ENCODE measurements at places on chromosomes 1 and 21.

GRCh38 chr1:225731491-225731890, 46.1 kb upstream of the SRP9 start:
- no peak for DNase-seq

- no peak for DNase-seq
Measured at GRCh38 chr1:169326956-169327268, 40.7 kb downstream of the NME7 start.

DNA sequence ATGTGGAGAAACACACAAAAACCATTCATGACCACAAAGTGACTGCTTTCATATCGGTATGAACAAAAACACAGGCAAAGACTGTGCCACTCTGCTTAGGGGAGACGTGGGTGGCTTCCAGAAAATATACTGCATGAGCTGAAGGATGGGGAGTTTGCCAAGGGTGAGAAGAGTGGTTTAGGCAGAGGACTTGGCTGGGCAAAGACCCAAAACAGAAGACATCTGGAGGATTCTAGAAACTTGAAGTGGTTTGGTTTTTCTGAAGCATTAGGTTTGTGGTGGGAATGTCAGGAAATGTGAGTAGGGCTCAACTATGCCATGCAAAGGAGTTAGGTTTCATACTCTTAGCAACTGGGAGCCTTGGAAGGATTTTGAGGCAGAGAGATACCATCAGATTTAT, 26.6 kb upstream of the DNM3 start:
- no peak for DNase-seq

GRCh38 chr1:206883160-206883559, 14.1 kb upstream of the IL24 start:
- no peak for DNase-seq

DNA sequence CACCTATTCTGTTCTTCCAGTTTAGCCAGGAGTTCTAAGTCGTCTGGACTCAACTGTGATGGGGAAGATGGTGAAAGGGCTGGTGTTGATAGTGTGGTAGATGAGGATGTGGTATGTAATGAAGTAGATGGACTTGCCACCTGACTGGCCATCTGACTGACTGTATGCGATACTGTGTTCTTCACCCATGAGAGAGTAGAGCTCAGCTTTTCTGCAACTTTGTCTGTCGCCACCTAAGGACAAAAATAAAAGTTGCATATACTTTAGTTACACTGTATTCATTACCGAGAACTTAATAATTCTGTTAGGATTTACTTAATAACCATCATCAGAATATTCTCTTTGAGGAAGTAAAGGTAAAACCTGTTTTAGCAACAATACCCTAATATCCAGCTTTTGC, 48.5 kb downstream of the EVI5 start:
- no peak for DNase-seq

- no peak for DNase-seq
Measured at GRCh38 chr1:91334856-91335255, 69.8 kb downstream of the HFM1 start.

- DNase-seq, result no peak
Measured at GRCh38 chr1:193256019-193256418, 69.6 kb upstream of the B3GALT2 start.

DNA sequence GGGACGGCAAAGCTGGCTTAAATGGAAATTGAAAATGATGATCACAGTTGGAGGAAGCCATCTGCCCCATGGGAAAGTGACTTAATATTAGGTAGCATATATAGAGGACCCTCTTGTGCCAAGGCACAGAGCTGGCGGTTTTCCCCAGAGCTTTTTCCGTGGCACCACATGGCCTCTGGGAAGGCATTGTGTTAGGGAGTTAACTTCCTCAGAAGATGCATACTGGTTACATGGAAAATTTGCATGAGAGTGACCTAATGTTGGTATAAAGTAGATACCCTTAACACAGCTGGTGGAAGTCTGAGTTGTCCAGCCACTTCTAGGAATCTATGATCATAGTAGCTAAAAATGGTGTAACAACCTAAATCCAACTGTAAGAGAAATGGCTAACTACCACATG, 27.3 kb downstream of the CAP1 start:
- no peak for DNase-seq

DNA sequence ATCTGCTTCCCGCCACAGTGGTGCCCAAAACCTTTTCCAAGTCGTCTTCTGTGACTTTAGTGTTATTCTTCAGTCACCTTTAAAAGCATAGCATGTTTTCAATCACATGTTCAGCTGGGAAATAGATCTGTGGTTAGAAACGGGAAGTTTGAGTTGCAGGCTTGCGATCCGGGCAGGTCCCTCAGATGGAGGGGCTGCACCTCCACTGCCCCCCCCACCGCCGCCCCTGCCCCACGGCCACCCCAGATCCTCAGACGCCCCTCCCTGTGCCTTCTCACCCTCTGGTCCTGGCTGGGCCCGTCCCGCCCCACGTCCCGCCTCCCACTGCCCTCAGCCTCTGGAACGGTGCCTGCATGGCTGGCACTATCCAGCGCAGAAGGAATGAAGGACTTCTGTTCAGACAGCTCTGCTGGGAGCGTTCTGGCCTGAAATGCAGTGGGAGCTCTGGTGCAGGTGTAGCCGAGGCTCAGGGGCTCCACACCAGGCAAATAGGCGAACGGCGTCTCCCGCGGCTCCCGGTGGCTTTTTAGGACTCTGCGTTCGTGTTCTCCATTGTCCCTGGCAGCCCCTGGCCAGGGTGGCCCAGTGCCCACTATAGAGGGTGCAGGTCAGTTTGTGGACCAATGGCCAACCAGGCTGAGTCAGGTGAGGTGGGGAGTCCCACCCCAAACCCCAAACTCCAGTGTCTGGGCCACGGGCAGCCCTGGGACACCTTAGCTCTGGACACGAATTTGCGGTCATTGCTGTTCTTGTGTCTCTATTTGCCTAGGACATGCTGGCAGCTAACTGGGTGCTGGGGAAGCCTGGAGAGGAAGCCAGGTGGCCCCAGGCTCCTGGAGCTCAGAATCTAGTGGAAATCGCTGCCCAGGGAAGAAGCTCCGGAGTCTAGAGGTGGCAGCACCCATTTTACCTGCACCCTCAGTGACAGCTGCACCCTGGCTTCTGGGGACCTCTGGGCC, 67.1 kb downstream of the FAAP20 start:
- DNase-seq, result no peak

GRCh38 chr1:156270314-156270713, 12.3 kb downstream of the SMG5 start:
- DNase-seq, result no peak

DNA sequence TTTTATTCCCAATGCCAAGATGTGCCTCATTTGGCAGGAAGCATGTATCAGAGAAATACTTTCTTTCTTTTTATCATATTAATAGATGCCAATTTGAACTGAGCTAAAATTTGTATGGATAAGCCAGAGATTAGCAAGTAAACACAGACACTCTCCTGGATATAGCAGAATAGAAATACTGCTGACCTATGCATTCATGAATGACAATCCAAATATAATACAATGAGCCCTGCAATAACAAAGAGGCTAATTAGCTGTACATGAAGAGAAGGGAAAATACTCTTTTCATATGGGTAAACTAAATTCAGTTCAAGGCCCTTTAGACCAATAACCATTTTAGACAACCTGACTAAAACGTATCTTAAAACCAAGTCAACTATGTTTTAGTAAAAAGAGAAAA, 388.1 kb upstream of the NR5A2 start:
- no peak for DNase-seq

GRCh38 chr1:156258859-156259258, 11.0 kb upstream of the PAQR6 start:
- no peak for DNase-seq

- no peak for DNase-seq
Measured at GRCh38 chr1:99560207-99561040, 85.5 kb upstream of the PALMD start.

GRCh38 chr1:229326601-229327000, 16.2 kb downstream of the CCSAP start:
- no peak for DNase-seq

GRCh38 chr1:156113282-156113950, 1.1 kb upstream of the LMNA start:
- DNase-seq, result no peak

DNA sequence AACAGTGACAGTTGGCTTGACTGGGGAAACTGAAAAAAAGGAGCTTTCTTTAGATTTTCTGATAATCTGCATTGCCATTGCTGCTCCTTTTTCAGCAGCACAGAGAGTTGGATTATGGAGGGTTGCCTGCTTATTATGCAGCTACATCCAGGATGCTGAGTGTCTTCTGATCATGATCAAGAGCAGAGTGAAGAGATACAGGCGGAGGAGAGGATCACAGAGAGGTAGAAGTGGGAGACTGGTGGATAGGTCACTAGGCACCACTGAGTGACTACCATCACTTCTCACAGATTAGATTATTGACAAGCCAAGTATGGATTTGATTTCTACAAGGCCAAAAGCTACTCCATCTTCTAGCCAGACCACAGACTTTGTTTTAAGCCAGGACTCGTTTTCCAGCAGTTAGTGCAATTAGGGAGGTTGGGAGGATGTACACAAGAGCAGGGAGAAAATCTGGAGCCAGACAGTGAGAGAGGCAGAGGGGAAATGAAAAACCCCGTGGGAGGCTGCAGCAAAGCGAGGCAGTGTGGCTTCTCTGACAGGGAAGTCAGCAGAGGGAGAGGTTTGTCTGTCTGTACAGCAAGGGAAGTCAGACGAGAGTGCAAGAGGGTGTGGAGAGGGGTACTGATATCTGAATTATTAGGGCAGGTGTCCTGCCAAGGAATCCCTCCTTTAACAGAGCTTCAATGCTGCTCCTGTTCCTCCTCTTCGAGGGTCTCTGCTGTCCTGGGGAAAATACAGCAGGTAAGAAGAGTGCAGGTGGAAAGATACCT, at the start of gene CD1E:
Gene CD1E (plus strand): TSS at position 592 of the 773 bp plus-strand sequence. CDS start 95 bp downstream, at position 687.
- no peak for DNase-seq

DNA sequence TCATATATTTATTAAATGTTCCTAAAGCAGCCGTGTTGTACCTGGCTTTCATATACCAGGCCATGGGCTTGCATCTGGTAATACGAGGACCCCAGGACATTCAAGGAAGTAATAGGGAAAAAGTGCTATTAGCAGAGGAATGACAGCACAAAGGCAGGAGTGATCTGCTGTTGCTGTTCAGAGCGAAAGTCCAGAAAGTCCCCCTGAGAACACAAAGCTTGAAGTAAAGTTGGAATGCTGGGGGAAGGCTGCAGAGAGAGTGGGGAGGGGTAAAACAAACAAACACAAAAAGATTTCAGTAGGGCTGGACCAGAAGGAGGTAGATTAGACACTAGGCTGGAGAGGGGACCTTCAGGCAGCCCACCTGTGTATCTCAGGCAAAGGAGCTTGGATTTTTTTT, 94.6 kb upstream of the C8B start:
- no peak for DNase-seq

DNA sequence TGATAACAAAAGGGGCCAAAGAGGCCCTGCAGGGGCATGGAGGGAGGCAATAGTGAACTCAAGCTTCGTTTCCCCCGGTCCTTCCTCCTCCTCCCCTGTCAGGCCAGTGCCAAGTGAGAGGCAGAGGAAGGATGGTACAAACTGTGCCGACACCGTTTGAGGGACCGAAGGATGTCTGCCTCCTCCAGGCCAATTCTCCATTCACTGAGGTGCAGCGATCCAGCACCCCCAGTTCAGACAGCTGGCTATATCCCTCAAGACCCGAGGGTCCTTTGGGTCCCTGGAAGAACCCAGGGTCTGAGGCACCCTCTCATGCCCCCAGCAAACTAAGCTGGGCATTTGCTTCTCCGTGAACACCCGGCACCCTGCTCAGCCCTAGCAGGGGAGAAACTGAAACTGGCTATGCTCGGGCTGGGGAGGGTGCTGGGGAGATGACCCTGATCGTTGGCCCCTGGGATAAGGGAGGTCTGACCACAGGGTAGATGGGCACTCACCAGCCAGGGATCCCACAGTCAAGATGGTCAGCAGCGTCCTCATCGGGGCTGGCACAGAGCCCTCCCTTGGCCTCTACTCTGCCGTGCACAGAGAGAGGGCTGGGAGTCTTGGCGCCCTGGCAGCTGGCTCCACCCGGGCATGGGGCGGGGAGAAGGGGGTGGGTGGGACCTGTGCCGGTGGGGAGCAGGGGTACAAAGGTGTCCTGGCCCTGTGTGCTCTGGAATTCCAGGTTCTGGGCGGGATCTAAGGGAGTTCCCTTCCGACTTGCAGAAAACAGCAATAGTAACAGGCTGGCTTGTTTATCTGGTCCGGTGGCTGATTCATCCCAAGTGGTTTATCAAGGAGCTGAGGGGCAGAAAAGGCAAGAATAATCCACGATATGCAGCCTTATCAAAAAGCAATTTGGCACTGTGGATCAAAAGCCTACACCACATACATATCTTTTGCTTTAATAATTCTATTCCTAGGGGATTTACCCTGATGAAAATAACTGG, at the start of gene IL22RA1:
Gene IL22RA1 (minus strand): TSS at position 595 of the 989 bp plus-strand sequence. CDS start 58 bp downstream, at position 537.
- DNase-seq, result no peak

GRCh38 chr1:19381261-19381660, 69.1 kb downstream of the SLC66A1 start:
- DNase-seq, result no peak

DNA sequence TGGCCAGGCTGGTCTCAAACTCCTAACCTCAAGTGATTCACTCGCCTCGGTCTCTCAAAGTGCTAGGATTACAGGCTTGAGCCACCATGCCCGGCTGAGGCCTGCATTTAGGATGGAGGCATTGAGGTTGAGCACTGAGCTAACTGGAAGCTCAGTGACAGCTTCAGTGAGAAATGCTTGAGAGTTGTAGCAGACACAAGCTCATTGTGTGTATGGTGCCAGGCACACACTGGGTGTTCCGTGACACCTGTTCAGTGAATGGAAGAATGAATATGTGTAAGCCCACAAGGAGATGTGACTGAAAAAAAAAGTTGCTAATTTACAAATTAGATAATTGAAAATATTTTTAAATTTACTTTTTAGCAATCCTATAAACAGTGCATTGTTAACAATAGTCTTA, 21.8 kb downstream of the LURAP1 start:
- no peak for DNase-seq

DNA sequence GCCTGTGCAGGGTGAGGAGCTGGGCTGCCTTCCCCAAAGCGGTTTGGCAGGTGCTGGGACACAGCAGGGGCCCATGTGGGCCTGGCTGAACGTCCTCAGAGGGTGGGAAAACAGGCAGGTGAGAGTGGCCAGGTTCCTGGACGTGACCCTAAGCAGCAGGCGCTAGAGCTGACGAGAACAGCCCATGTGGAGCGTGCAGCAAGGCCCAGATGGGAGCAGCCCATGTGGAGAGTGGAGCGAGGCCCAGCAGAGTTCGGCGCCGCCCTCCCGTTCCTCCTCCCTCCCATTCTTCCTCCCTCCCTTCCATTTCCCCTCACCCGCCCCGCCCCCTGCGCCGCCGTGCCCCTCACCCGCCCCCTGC, 314.4 kb upstream of the VAMP3 start:
- no peak for DNase-seq

GRCh38 chr1:66833112-66833511, 32.0 kb upstream of the INSL5 start:
- DNase-seq, result no peak
